ENCODE measurements at places on chromosomes 5 and 9.

DNA sequence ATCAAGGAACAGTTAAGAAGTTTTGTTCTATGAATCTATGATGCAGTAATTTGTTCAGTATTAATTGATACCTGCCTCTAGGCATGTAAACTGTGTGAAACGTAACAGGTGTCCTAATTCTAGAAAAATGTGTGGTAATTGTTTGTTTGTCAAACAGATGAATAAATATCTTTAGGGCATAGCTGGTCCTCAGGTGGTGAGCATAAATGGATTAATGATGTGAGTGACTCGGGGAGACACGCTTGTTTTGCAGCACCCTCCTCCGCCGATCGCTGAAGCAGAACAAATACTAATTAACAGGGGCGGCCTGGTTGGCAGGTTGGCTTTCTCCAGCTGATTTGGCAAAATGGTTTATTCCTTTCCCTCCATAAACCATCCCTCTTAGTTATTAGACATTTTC, 88.8 kb downstream of the TLE4 start:
- DNase-seq, result no peak

GRCh38 chr5:54288568-54289217, 21.7 kb downstream of the ARL15 start:
- no peak for DNase-seq

GRCh38 chr9:82152181-82152580, 163.6 kb downstream of the SPATA31D1 start:
- no peak for DNase-seq

DNA sequence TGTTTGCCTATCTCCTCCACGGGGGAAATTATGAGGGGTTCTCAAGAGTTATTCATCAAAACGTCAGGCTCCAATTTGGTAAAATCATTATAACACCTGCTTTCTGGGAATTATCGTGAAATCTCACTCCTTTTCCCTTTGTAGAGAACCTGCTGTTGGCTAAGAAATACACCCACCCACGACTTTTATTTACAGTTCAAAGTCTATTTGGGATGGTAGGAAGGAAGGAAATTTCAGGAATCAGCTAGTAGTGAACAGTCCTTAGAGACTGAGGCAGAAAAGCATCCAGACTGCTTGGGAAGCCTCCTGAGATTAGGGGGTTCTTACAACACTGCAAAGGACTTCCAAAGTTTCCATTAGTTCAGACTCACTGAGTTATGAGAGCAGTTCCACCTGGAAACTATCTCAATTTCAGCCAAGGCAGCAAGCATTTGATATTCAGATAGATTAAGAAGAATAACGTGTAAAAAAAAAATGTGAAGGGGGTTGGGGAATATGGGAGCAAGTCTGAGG, 9.4 kb upstream of the SPDL1 start:
- DNase-seq, result no peak

DNA sequence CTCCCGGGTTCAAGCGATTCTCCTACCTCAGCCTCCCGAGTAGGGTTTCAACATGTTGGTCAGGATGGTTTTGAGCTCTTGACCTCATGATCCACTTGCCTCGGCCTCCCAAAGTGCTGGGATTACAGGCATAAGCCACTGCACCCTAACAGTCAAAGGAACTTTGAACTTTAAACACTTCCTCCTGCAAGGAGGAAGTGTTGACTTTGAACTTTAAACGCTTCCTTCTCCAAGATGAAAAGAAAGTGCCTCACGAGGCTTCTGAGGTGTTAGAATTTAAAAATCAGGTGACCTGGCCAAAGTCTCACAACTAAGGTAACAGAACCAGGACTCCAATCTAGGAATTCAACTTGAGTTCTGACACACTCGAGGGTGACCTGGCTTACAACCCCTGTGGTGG, 150.9 kb downstream of the BRINP1 start:
- no peak for DNase-seq

GRCh38 chr9:132694144-132694543, 23.9 kb downstream of the GTF3C4 start:
- no peak for DNase-seq

GRCh38 chr9:100064872-100065581, 33.8 kb downstream of the ERP44 start:
- DNase-seq, result no peak

DNA sequence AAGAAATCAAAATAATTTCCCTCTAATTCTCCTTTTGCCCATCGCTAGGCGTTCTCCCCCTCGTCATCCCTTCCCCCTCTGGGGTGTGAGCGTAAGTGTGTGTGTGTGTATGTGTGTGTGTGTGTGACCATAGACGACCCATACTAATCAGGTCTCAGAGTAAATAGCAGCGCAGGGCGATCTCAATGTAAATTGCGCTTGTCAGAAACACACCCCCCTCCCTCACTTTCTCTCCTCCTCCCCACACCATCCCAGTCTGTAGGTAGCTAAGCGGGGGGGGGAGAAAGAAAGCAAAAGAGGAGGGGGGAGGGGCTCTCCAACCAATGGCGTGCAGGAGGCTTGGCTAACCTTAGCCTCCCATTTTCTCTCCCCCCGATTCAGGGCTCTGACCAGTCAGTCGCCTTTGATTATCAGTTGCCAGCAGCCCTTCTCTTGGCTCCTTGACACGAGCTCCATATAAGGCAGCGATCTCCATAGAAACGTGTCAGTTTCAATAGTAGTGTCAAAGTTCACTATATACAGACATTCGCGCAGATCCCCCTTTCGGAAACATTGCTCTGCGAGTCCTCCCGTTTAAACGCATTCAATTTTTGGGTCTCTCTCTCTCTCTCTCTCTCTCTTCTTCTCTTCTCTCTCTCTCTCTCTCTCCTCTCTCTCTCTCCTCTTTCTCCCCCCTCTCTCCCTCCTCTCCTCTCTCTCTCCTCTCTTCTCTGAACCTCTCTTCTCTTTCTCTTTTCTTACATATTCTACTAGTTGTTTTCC, at the start of gene NR2F1:
NR2F1 (plus strand) TSS at position 546 of the 762 bp plus-strand sequence. CDS start 1,802 bp downstream, outside the sequence.
- no peak for DNase-seq

DNA sequence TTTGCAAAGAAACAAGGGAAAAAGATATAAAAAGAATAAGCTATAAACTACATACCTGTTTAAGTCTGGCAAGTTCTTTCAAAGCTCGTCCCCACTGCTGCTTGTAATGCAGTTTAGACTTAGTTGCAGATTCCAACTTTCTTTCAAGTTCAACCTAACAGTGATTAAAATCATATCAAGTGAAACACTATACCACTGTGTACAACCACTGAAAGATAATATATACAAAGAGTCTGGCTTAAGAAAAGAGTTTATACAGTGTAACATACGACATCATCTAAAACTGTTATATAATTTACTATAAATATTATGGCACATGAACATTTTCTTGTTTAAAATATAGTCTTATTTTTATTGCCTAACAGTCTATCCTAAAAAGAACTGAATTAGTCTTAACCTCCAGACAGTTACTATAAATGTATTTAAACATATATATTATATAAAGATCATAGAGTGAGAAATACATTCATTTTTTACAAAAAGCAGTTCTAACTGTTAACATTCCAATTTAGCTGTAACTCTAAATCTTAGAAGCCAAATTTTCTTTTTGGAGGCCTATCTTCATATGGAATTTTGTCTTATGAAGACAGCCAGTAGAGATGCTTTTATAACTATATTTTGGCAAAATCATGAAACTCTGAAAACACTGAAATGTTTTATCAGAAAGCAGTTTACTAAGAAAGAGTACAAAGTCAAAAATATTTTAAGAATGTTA, 58.6 kb downstream of the CEP120 start:
- no peak for DNase-seq

DNA sequence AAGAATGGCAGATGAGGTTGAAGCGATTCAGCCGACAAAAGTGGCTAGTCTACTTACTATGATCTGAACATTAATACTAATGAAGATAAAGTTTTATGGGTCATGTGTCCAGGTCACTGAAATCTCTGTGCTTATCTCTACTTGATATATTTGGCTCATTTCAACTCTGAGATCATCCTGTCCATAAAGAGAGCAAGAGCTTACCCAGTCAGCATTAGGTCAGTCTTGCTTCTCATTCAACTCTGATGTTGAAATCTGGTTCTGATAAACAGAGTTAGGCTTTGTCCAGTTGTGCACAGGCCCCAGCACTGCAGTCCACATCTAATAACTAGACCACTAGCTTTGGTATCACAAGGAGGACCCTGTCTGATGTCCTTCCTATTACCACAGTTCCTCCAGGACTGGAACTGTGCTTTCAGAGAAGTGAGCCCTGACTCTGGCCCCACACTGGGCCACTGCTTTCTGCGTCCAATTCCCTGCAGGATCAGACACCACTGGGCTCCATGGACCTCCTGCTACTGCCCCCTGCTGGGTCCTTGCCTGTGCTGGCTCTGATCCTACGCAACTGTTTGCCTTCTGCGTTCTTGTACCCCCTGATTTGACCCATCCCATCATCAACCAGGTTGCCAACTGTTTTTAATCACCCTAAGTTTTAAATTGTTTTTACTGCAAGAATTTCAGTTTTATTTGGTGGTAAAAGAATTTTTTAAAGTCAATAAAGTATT, 23.7 kb upstream of the FAM120A start:
- DNase-seq, result no peak

DNA sequence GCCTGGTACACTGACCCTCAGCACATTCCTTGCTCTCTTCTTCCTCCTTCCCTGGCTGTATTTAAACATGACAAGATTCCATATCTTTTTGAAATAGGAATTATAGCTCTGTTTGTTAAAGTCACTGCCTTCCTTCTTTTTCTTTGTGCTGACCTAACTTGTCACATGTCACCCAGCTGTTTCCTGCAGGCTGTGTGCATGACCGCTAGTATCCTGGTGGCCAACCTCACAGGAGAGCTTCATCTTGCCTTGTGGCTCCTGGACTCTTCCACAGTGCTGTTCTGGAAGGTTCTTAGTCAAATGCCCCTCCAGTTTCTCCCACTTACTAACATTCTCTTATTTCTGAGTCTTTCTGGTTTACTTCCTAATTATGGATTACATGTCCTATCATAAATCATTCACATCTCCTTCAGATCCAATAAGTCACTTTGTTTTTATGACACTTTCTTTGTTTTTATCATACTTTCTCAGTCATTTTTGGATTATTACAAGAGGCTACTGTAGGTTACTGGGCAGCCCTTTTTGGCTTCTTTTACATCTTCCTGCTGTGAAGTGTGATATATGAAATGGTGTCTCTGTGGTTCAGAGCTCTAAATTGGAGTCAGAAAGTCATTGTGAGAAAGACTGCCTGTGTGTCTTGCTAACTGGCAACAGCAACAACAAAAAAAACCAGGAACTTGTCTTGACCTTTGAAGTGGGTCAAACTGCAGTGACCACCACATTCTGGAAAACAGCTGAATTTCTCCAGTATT, 463.6 kb upstream of the DAP start:
- no peak for DNase-seq

DNA sequence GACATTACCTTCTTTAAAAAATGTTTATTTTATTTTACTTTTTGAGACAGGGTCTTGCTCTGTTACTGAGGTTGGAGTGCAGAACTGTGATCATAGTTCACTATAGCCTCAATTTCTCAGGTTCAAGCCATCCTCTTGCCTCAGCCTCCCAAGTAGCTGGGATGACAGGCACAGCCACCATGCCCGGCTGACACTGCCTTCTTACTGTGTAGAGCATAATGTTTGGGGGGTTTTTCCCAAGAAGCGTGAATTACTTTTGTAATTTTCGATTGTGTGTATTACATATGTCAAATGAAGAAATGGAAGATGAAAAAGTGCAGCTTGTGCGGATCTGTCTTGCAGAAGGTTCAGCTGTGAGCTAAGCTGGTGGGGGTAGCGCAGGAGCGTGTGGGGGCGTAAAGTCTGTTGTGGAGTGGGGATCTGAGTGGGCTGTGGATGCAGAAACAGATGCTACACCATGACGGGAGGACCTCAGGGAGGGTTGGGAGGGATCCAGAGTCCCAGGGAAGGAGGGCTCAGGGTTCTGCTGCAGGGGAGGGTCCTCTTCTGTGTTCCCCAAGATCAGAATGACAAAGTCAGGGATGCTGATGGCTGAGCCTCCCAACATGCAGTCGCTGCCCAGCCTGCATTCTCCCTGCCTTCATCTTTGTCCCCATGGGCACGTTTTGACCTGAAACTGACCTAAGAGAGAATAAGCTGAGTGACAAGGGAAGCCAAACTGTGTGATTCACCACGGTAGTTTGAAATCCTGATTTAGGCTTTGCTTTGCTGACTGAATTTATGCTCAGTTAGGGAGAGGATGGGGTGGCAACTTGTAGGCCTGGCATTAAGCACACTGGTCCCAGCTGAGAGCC, 6.8 kb upstream of the ANKRD33B start:
- no peak for DNase-seq

DNA sequence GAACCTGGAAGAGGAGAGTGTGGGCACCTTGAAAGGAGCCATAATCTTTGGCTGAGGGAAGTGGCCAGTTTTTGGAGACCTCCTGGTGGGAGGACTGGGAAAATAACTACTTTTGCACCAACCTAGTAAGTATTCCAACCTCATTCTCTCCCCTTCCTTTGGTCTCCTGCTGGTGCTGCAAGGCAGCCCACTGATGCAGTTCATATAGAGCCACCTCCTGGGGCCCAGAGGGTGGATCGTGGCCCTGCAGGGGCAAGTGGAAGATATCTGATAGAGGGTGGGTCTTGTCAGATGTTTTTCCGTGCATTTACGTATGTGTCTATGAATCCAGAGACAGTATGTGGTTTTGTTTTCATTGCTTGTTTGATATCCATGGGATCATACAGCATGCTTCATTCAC, 172.8 kb upstream of the PITX1 start:
- no peak for DNase-seq

DNA sequence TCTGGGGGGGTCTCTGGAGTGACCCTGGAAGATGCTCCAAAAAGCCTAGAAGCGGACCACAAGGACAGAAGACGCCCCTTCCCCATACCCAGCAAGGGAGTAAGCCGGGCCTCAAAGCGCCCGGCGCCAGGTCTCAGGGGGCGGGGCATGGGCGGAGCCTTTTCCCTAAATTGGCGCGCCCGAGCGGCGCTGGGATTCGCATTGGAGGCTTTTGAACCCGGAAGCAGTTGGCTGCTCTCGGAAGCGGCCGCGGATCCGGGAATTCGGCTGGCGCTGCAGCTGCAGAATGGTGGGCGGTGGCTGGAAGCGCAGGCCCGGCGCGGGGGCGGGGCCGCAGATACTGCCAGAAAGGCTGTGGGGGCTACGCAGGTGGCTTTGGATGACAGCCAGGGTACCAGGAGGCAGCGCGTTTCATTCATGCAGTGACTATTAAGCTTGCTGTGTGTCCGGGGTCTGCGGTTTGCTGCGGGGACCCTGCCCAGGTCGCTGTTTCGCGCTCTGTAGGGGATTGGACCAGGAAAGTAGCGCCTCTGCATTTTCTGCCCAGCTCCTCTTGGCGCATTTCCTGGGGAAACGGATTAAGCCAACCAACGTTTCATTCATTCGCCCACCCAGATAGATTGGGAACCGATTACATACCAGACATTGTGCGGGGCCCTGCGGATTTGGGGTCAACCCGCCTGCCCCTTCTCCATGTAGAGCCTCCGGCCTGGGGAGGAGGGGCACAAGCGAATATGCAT, 83.0 kb upstream of the FREM1 start:
- peak; percentile 82 for DNase-seq

- no peak for DNase-seq
Observed at GRCh38 chr9:137899551-137900360, 22.2 kb downstream of the CACNA1B start.

- no peak for DNase-seq
Observed at GRCh38 chr9:92722386-92723298, 42.0 kb downstream of the BICD2 start.

Data from SK-N-MC (cell line).